ENCODE measurements at places on chromosomes 7 and 10.

DNA sequence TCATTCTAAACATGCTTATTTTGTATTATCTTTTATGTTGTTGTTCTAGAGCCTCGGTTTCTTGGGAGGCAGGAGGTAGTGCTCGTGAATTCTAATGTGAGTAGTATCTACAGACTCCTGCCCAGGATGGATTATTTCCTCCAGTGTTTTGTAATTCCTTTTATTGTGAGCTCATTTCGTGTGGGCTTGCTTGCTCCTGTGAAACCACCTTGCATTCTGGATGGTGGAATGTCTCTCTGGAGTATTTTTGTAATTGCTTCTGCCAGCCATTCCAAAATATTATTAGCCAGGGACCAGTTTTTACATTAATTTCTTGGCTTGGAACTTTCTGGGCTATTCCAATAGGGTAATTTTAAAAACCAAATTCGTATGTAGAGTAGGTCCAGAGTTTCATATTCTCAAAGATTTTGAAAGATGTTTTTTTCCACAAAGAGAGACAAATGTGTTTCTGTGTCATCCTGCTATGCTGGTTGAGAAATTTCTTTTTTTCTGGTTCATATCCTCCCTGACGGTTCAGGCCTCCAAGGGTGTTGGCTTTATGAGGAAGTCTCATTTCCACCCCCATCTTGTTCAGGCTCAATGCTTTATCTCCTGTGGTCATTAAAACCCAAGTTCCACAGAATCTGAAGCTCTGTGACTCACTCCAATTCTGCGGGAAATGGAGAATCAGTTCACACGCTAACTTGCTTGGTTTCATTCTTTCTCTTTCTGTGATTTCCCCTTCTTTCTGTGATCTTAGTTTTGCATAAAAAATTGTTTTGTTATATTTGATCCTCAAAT lies 41.7 kb upstream of the CALD1 start:
- DNase-seq: peak; percentile 85

DNA sequence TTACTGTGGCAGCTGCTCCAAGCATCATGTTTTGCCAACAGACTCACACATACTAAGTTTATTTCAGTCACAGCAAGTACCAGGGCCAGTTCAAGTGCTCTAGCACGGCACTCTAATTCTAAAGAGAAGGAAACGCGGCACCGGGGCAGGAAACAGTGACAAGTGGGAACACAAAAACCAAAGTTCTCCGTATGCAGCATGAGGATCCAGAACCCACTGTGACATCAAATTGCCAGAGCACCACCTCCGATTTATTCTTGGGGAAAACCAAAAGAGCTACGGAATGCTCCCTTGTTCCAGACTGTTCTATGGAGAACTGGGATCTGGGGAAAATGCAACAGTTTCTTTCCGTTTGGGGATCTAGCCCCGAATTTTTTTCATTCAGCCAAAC lies 448 bp upstream of the PTER start:
- DNase-seq: peak; percentile 2

- peak; percentile 50 for DNase-seq
These were observed 66.1 kb downstream of the STEAP1B start for GRCh38 chr7:22433710-22434460.

DNA sequence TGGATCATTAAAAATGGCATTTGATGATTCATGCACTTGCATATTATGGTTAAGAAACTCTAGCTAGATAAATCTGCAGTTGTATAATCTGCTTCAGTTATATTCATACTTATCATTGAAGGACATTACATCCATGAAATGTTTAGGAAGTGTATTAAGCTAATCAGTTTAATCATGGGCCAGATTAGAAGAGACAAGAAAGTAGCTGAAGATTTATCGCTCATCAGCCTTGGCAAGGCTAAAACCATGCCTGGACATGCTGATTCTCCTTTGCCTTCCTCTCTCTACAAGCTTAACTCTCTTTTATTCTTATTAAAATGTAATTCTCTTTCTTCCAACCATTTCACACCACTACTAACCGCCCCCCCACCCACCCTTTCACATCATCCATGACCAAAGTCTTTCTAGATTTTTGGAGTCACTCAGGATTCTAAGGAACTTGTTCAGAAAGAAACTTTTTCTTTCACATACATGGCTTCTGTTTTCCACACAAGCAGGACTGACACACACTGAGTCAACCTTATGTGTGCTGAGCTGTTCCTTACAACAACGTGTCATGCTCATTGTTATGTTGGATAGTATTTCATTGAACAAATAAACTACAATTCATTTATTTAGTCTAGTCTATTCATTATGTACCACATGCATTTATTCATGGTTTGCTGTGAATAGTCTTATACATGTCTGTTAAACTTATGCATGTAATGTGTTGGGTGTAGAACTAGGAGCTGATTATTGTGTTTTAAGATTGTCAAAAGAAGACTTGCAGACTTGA lies 227.3 kb upstream of the SP8 start:
- DNase-seq: no peak
